GM18507 (cell line): ENCODE measurements at places on chromosomes 5 and 9.

- no peak for DNase-seq
Measured at GRCh38 chr9:130498918-130499698, 54.3 kb downstream of the ASS1 start.

DNA sequence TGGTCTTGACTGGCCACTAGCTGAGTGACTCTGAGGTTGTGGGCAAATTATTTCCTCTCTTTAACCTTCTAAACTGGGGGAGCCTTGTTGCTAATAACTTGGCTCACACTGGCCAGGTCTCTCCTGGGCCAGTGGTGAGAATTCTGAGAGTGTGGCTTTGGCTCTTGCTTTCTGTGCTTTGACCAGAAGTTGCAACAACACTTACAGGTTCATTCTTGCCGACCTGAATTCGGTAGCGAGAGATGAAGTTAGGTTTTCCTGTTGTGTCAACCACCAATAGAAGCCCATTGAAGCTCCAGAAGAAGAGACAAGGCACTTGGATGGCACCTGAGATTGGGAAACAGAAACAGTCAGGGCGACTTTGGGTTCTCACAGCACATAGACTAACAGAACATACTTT, 19.8 kb downstream of the FAXDC2 start:
- no peak for DNase-seq

- DNase-seq: no peak
Measured at GRCh38 chr5:175681045-175681967, 23.4 kb downstream of the HRH2 start.

GRCh38 chr9:18766989-18767550, 265.9 kb downstream of the SAXO1 start:
- DNase-seq: no peak

DNA sequence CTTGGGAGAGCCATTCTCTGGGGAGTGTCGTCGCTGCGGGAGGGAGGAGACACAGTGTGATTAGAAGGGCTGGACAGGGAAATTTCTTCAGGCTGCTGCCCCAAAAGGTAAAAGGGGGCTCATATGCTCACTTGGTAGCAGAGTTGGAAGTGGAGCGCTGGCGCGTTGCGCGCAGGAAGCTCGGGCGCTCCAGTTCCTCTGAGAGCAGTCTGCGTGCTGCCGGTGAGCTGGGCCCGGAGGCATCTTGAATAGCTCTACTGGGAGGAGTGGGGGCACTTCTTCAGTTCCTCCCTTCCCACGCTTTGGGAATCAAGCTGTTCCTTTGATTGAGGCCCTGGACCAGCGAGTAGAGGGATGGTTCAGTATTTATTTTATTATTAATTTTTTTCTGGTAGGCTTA, 2.7 kb downstream of the RXFP3 start:
- no peak for DNase-seq

DNA sequence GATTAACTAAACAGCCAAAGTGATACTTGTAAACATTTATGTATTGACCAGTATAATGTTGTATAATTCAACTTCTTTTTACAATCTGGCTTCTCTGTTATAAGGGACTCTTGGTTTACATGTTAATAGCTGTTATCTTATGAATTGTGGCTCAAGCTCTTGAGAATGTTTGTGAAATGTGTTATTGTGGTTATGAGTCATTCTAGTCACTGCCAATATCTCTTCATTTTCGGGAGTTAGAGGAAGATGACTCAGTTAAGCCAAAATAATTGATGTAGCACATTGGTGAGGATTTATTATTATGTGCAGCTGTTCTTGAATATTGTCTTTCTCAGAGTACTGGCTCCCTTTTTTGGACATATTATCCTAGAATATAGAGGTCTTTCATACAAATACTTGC, 655.2 kb upstream of the RIOK2 start:
- no peak for DNase-seq

DNA sequence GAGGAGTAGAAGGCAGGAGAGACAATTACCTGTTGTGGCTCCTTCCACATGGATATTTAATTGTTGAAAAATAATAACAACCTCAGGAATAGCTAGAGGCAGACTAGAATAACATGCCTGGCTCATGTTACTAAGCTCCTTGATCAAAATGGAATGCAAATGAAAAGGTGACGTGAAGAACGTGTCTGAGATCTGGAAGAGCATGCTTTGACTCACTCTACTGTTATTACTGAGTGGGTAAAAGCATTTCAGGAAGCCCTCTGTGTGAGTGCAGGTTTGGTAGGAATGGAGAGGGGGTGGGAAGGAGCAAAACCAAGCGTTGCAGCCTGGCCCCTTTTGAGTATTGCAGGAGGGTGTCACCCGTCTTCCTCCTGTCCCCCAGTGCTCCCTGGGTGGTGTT, 84.8 kb downstream of the EQTN start:
- no peak for DNase-seq

GRCh38 chr9:89524963-89525362, 27.1 kb upstream of the SEMA4D start:
- DNase-seq: no peak

GRCh38 chr5:77145666-77146065, 58.6 kb upstream of the ZBED3 start:
- DNase-seq: no peak

- no peak for DNase-seq
Measured at GRCh38 chr5:91928754-91929521, 545.8 kb upstream of the ARRDC3 start.

DNA sequence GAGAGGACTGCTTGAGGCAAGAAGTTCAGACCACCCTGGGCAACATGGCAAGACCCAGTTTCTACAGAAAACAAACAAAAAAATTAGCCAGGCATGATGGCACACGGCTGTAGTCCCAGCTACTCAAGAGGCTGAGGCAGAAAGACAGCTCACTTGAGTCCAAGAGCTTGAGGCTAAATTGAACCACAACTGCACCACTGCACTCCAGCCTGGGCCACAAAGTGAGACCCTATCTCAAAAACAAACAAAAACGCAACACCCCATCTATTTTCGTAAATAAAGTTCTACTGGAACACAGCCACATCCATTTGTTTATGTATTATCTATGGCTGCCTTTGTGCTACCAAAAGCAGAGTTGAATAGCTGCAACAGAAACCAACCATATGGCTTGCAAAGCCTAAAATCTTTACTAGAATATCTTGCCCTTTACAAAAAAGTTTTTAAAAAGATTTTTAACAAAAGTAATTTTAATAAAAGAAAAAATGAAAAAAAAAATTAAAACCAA, 67.5 kb downstream of the SETX start:
- DNase-seq: no peak

DNA sequence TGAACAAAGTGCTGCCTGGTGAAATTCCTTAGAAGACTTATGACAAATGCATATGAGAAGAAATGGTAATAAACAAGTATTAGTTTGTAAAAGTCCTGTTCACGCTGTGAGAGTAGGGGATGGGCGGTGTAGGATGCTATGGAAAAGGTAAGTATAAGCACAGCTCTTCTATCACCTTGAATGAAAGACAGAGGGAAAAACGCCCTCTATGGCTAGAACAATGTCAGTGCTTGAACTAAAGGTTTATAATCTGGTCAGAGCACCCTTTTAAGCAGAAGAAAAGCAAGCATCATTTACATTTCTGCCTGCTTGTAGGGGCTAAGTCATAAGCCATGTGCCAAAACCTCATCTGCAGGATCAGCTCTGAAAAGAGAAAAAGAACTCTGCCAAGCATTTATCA, 115.2 kb downstream of the LHFPL2 start:
- no peak for DNase-seq

DNA sequence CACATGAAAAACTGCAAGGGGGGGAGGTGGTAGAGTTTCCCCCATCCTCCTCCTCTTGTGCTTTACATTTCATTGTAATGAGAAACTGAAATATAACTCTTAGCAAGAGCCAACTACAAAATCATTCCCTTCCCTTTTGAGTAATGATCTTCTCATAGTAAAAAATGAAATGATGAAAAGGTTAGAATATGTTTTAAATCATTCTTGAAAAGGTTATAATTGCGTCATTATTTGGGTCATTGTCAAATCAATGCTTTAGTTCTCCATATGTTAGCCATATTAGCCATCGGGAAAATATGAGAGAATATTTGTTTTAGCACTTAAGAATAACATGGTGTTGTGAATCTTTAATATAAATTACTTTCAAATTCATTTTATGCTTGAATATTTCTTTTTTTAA, 1185.0 kb upstream of the CDH18 start:
- no peak for DNase-seq

- DNase-seq: no peak
Measured at GRCh38 chr5:125874717-125875116, 548.5 kb upstream of the GRAMD2B start.

DNA sequence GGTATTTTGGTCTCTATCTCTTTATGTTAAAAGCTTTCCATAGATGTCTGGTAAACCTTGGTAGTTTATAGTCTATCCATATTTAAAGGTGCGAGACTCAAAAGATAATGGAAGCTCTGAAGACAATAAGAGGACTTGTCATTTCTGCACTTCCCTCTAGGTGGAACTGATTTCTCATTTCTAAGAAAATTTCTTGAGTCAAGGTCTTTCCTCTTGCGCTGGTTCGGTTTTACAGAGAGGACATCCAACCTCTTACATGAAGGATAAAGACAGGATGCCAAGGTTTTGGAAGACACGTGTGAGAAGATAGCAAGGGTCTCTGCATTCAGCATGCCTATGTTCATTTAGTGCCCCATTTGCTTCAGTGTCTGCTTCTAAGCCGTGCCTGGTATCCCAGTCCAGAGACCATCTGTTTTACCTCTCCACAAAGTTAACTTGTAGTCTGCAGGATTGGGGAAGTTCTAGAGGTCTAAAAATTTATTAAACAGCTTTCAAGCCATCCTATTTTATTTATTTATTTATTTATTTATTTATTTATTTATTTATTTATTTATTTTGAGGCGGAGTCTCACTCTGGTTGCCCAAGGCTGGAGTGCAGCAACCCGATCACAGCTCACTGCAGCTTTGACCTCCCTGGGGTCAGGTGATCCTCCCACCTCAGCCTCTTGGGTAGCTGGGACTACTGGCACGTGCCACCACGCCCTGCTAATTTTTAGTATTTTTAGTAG, 41.6 kb downstream of the KIAA1191 start:
- no peak for DNase-seq

DNA sequence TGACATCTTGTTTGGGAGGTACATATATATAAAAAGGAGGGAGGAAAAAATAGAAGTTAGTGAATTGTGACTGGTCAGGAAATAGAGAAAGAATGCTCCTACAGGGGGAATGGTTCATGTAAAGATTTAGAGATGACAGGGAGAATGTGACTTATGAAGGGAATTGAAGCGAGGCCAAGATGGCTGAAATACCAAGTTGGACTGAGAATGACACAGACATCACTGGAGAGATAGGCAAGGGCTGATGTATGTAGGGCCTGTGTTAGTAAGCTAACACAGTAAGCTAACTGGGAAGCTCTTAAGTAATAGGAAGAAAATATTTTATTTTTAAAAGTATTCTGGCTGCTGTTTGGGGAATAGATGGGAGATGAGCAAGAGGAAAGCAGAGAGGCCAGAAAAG, 286.3 kb downstream of the NNT start:
- no peak for DNase-seq

- no peak for DNase-seq
Measured at GRCh38 chr5:165757791-165758190, 2252.4 kb downstream of the MAT2B start.

DNA sequence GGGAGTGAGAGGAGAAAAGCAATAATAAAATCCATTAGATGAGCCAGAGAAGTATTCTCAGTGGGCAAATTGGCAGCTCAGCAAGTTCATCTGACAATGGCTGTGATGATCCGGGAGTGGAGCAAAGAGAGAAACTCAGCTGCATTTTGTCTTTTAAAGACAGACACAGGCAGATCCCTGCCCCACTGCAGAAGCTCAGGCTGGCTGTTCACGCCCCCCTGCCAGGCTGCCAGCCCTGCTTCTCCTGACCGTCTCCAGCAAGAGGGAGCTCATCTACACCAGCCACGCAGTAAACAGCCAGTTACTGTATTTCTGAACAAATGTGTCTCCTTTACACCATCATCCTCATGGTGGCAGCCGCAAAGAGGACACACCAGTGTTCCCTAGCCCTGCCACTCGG, 114.3 kb upstream of the SARDH start:
- no peak for DNase-seq

- no peak for DNase-seq
Measured at GRCh38 chr5:103829585-103829984, 267.0 kb upstream of the NUDT12 start.

DNA sequence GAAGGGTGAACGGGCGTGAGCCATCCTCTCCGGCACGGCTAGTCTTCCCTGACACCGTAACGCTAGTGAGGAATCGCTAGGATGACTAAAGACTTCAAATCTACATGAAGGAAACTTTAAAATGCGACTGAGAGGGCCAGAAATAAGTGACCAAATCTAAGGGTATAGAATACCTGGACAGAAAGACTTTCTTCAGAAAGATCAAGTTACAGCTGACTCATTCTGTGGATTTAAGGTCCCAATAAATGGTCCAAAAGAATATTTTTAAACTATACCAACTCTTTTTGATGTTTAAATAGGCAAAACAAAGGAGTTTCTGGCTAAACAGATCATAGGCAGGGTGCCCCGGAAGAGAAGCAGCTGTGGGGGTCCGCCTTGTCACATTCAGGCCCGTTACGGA, 38.9 kb upstream of the CEP72 start:
- DNase-seq: no peak

- DNase-seq: no peak
Measured at GRCh38 chr5:33311893-33312292, 128.9 kb upstream of the TARS1 start.

DNA sequence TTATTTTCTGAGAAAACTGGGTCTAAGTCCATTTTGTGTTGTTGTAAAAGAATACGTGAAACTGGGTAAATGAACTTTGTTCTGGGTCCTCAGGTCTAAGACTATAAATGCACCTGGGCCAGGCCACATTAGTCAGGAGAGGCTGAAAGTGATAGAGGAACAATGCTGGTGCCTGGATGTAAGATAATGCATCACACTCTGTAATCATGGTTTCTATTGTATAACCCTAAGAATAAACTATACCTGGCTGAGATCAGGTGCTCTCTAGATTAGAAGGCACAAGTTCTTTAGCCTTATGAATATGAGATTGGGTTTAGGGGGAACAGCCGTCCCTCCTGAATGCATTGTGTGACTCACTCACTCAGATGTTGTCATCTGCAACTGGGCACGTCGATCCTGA, 675.5 kb downstream of the HTR1A start:
- DNase-seq: no peak

GRCh38 chr5:122385286-122385685, 73.2 kb downstream of the SNCAIP start:
- DNase-seq: no peak

GRCh38 chr5:77795268-77795667, 19.1 kb upstream of the TBCA start:
- no peak for DNase-seq

- DNase-seq: no peak
Measured at GRCh38 chr9:109771796-109772531, 8.0 kb upstream of the PALM2AKAP2 start.

GRCh38 chr9:116008278-116008677, 145.3 kb upstream of the PAPPA start:
- DNase-seq: no peak
